ENCODE measurements at places on chromosomes 4 and X.

DNA sequence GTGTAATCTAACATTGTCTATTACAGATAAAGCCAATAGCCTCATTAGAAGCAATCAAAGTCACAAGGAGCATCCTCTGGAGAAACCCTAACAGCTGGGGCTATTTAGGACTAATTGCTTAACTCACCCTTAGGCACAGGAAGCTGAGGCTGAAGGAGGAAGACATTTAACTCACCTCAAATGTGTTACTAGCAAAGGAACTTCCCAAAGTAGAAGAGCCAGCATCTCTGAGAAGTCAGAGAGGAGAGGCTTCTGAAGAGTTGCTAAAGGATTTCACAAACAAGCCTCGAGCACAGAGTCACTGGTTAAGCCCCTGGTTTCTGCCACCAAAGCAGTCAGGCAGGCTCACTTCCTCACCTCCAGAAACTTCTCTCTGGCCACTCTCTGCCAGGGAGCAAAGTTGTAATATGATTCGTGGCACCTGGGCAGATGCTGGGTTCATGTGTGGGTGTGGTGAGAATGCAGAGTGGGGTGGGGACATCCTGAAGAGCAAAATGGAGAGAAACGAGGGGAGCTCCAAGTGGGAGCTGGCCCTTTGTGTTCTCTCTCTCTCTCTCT is 201.3 kb downstream of the HS6ST2 start:
- no peak for DNase-seq

- DNase-seq, result no peak
These were observed 219.9 kb downstream of the CCNG2 start for GRCh38 chr4:77376788-77377460.

DNA sequence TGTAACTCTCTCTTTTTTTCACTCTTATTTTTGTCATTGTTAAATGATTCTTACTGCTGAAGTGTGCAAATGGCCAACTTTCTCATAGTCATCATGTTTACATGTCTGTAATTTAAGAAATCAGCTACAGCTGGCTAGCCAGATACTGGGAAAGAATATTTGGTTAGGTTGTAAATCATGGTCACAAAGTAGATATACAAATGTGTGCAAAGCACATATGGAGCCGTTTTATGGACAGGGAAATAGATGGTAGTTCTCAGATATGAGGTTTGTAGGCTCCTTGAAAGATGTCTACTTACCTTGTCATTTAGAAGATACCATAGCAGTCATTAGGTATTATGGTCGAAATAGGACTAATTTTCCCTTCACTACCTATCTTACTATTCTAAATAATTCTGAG is 430.4 kb downstream of the ADGRL3 start:
- no peak for DNase-seq

DNA sequence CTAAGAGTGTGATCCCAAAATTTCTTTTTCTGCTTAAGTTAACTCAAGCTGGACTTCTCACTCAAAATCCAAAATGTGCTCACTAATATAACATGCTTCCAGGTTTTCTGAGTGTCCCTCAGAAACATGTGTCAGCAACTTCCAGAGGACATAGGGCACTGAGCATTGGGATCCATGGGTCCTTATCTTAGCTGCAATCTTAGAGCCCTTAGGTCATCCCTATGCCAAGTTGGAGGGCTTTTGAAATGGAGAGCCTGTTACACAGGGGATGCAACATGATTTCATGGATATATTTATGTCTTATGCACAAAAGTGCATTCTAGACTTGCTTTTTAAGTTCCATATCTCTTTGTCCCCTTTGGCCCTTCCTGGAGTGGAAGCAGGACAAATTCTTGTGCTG is 11.7 kb upstream of the HCCS start:
- DNase-seq, result no peak

- DNase-seq, result no peak
These were observed 244.1 kb downstream of the RAB28 start for GRCh38 chr4:13240066-13240465.

GRCh38 chr4:133355633-133356032 is 206.5 kb downstream of the PCDH10 start:
- DNase-seq, result no peak

DNA sequence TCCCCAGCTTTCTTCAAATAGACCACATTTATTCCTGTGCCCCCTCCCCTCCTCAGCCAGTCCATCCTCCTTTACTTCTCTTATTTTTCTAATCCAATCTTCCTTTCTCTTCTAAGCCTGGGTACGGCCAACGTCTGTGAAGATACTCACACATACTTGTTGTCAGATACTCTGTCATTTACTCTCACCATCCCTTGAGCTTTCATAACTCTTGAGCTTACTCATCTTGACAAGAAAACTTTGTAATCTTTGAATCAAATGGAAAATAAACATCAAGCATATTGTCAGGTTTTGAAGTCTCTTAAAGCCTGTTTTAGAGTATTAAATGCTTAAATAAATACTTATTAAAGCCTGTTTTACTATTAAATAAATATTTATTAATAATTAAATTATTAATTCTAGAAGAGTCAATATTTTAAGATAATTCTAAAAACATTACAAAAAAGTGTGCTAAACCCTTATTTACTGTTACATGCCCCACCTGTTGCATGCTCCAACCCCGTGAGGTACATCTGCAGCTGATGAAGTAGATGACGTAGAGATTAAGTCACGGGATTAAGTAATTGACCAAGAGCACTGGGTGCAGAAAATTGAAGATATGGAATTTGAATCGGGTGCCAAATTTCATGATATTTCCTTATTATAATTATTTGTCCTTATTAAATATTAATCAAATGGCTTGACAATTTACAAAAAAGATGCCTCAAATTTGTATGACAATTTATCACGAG is 1.5 kb upstream of the TRIML2 start:
- DNase-seq, result no peak

GRCh38 chr4:146443525-146443924 is 78.2 kb downstream of the SLC10A7 start:
- DNase-seq, result no peak

- DNase-seq, result no peak
These were observed 342.3 kb upstream of the GALNT7 start for GRCh38 chr4:172826346-172826745.

GRCh38 chr4:153806073-153806472 is 17.2 kb upstream of the SFRP2 start:
- DNase-seq, result no peak

- DNase-seq, result no peak
These were observed 2.0 kb downstream of the RNF212 start for GRCh38 chr4:1111259-1111809.

DNA sequence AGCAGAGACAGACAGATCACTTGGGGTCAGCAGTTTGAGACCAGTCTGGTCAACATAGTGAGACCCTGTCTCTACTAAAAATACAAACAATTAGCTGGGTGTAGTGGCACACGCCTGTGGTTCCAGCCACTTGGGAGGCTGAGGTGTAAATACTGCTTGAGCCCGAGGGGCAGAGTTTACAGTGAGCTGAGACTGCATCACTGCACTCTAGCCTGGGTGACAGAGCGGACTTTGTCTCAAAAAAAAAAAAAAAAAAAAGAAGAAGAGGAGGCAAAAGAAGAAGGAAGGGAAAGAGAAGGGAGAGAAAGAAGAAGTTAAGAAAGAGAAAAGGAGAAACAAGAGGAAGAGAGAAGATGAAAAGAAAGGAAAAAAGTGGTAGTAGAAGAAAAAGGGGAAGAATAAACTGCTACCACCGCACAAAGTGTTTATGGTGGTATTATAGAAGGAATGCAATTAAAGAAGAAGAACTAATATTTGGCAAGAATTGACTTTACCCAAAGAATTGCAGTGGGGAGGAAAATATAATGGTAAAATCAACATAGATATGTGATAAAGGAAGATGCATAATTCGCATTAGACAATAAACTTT is 19.6 kb upstream of the NSUN7 start:
- DNase-seq, result no peak

DNA sequence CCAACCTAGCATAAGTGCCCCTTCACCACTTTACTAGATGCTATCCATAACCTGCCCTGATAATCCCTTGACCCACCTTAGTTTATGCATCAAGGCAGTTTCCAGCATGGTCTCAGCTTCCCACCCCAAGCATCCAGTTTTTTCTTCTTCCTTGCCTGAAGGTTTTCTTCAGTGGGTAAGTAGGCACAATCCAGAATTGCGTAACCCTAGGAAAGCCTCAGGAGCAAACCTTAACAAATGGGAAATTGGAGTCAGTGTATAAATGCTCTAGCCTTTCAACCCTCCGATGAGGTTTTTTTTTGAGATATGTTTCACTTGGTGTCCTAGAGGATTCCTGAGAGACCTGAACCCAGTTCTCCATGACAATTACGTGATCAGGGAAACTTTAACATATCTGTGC is 614.0 kb upstream of the BOD1L1 start:
- no peak for DNase-seq

- DNase-seq, result no peak
These were observed 242.5 kb upstream of the PUDP start for GRCh38 chrX:7390441-7390840.

GRCh38 chr4:19298998-19299397 is 952.7 kb upstream of the SLIT2 start:
- DNase-seq, result no peak

- DNase-seq, result peak; percentile 63
These were observed 185.6 kb downstream of the RAP1GDS1 start for GRCh38 chr4:98446499-98447375.

DNA sequence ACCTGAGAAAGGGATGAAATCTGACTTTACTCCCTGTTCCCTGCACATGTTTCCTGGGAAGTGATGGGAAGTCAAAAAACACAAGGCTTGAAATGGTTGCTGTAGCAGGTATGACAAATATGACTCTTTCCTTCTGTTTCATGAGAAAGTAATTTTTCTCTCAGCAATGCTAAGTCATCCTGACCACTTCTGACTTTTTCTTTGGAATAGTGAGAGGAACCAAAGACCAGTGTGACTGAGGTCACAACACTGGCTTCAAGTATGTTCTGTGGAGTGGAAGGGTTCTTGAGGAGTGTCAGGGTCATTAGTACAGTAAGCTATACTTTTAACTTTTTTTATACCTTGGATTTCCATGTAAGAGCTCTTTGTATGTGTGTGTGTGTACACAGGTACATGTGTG is 225.3 kb downstream of the PPP3CA start:
- no peak for DNase-seq

- no peak for DNase-seq
These were observed 77.6 kb downstream of the NAT8L start for GRCh38 chr4:2136726-2137125.

- no peak for DNase-seq
These were observed 1.4 kb upstream of the MAN2B2 start for GRCh38 chr4:6573551-6573950.

DNA sequence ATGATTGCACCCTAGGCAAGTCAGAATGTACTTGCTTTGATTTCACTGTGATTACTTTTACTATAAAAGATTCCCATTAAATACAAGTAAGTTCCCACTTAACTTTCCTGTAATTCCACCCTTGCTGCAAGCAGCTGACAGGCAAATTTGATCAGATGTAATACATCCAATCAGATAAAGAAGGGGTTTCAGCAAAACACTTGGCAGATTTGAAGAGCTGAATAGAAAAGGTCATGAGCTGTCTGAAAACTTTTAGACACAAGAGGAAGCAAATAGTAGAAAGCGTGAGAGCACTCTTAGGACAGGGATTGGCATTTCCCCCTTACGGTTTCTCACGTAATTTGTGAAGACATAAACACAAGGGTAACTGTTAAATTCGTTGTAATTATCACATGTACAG is 22.8 kb downstream of the HSD17B13 start:
- DNase-seq, result no peak

DNA sequence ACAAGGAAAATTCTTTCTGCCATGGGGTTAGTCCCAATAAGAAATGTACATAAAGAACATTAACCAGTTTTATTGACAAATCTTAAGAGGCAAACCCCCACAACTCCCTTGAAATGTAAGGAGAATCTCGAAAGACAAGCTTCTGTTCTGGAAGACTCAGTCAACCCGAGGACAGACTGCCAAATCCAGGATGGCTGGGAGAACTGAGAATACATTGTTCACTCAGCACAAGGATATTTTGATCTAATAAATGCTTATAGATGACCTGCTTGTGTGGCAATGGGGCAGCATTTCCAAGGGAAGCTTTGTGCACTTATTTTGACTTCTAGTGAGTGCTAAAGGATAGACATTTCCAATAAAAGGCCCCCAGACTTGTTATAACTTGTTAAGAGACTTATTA is 280.4 kb downstream of the DHX15 start:
- no peak for DNase-seq

- DNase-seq, result peak; percentile 47
These were observed 786 bp upstream of the ZFX start for GRCh38 chrX:24148535-24149350.

GRCh38 chr4:25769251-25769650 is 93.5 kb downstream of the SEL1L3 start:
- no peak for DNase-seq

DNA sequence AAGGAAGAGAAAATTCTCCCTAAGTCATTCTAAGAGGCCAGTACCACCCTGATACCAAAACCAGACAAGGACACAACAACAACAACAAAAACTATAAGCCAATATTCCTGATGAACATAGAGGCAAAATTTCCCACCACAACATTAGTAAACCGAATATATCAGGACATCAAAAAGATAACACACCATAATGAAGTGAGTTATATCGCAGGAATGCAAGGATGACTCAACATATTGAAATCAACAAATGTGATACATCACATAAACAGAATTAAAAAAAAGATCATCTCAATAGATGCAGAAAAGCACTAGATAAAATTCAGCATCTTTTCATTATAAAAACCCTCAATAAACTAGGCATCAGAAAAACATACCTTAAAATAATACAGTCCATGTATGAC is 1844.4 kb upstream of the PCDH10 start:
- DNase-seq, result no peak

GRCh38 chr4:24195991-24196736 is 306.3 kb upstream of the PPARGC1A start:
- DNase-seq, result no peak

DNA sequence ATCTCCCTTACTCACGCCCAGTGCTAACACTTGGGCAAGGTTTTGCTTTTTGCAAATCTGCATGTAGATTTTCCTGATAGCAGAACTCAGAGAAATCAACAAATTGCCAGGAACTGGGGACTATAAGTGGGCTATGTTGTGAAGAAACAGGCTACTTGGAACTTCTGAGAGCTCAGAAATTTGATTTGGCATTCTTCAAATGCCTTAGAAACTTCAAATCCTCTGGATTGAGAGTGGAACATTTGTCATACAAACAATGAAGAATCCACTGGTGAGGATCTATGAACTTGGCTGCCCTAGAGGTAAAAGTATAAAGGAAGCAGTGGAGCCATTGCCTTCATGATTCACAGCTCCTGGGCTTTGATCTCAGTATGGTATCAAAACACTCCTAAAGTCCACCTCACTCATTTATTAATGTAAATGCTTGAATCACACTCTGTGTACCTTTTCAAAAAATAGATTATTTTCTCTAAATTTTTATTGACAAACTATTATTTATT is 126.0 kb downstream of the GLRA3 start:
- no peak for DNase-seq

DNA sequence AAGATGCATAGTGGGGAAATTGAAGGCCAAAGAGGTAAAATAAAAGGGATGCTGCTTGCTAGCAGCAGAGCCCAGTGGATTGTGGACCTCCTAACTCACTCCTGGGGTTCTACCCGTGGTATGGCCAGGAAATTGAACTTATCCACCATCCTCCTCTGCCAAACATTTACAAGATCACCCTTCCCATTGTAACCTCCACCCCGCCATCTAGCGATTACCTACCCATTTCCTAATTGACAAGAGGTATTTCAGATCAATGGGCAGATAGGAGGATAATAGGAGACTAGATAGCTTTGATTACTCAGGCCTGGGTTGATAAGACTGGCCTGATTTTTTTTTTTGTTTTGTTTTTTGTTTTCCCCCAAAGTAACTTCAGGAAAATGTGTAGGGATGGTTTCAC is 67.8 kb downstream of the REPS2 start:
- no peak for DNase-seq
